ENCODE measurements at places on chromosomes 4 and X.

GRCh38 chr4:39544580-39545315 is 17.5 kb upstream of the UGDH start:
- no peak for DNase-seq

GRCh38 chrX:107522901-107523300 is 73.4 kb downstream of the FRMPD3 start:
- DNase-seq = no peak

- DNase-seq = no peak
Observed at GRCh38 chrX:133888984-133889383, 96.4 kb downstream of the GPC3 start.

DNA sequence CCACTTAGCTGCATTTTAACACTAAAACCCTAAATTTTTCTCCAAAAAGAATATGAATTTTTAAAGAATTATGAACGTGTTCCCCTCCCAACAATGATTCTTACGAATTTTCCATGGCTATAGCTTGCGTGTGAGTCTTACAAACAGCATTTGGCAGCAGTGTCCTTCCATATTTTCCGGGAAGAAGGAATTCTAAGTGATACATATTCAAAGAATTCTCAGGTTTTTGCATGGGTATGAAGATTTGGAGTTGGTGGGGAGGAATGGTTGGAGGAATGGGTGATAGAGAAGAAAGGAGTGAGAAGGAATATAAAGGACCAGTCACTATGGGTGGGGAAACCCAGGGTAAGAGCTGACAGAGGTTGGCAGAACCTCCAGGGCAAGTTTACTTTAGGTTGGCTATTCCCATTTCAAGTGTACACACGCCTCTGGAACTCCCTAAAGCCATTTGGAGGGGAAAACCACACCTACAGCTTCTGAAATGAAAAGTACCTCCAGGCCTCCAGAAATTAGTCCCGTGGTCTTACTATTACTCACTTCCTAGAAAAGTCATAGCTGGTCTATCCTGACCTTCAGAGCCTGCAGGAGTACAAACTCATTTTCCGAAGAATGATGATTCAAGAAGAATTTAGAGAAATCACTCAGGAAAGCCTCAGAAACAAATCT is 420.8 kb upstream of the DIPK2B start:
- DNase-seq = no peak

- no peak for DNase-seq
Observed at GRCh38 chr4:24843096-24843495, 47.7 kb downstream of the SOD3 start.

DNA sequence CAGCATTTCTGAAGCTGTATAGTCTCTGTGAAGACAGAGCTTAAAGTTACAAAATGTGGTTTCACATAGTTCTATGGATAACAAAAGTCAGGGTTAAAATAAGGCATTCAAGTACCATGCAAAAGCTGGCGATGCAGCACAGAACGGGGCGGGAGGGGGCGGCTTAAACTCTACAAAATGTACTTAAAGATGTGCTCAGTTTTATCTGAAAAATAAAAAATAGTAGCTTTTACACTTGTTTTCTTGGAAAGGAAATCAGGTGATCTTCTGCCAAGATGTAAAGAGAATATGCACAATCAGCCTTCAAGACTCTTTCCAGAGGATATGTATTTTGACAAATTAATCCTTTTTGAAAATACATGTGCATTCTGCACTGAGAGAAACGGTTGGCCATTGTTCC is 301.7 kb upstream of the EMCN start:
- DNase-seq = no peak

- no peak for DNase-seq
Observed at GRCh38 chr4:169052594-169052945, 42.5 kb upstream of the CBR4 start.

- no peak for DNase-seq
Observed at GRCh38 chr4:83115656-83116285, 1.2 kb upstream of the PLAC8 start.

DNA sequence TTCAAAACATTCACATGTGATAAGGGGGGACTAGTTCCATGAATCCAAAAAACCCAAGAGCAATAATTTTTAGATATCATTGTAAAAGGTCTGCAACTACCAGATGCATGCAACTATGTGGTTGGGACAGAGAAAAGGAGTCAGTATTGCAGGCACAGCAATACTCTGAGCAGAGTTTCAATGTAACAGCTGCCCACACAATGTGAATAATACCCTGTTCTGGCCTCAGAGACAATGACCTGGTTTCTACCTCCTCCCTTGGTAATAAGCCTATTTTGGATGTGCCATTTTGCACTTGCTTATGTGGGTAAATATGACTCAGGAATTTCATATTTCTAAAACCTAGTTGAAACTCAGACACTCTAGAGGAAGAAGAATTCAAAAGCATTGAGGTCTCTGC is 194.8 kb upstream of the RASGEF1B start:
- no peak for DNase-seq

DNA sequence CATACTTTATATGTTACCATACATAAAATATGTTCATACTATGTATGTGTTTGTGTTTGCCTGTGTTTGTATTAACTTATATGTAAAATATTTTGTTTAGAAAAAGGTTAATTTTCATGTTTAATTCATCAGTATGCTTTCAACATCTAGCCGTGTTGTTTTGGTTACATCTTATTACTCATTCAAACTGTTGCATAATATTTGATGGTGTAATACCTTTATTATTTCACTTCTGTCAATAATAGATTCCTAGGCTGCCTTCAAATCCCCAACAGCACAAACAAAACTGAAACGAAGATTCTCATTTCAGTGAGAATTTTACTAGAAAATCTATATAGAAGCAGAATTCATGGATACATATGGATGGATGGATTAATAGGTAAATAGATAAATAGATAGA is 462.3 kb upstream of the ADGRL3 start:
- no peak for DNase-seq

DNA sequence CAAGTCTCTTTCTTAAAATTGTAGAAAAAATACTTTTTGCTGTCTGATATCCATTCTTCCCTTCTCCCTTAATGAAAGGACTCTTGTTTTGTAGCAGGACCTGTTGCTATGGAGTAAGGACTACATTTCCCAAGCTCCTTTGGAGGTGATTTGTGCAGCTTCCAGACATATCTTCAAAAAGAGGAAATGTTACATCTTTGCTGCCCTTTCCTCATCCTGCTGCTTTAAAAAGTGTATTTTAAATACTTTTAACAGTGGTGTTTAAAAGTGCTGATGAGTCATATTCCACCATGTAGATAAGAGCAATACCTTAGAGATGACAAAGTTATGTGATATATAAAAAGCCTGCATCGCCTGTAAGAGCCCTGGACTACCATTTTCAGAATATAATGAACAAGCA is 98.7 kb downstream of the CFAP299 start:
- DNase-seq = no peak

DNA sequence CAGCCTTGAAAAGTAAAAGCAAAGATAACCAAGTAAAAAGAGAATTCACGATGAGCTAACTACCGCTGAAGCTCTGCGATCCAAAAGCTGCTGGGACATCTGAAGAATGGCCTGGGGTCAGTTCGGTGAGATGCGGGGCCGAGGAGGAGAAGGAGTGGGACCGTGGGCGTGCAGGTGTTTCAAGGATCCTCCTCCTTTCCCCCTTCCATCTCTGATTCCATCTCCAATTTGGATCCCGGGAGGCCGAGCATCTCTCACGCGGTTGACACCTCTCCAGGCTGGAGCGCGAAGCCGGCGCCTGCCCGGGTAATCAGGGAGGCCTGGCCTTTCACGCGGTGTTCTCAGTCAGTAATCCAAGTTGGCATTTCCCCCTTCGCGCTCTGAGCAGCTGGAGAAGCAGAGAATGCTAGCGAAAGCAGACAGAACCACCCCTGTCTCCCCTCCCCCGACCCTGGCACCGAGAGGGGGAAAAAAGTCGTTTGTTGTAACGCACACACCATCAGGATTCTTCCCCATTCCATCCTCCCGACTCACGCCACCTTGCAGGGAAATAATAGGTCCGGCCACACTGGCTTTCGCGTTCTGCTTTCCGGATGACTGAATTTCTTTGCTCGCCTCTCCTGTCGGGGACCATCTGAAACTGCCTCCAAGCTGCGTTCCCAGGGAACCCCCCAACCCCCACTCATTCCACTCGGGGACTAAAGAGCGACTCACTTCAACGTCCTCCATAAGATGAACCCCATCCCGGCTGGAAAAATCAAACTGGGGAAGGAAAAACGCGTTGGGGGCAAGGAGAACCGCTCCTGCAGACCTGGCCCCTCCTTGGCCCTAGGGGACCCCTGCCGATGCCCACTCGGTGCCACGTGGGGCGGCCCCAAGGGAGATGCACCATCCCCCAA is 6.5 kb downstream of the NEUROG2 start:
- DNase-seq = no peak

GRCh38 chr4:168527560-168527959 is 30.7 kb downstream of the PALLD start:
- DNase-seq = no peak

GRCh38 chrX:132452911-132453550 is 35.8 kb downstream of the MBNL3 start:
- no peak for DNase-seq

DNA sequence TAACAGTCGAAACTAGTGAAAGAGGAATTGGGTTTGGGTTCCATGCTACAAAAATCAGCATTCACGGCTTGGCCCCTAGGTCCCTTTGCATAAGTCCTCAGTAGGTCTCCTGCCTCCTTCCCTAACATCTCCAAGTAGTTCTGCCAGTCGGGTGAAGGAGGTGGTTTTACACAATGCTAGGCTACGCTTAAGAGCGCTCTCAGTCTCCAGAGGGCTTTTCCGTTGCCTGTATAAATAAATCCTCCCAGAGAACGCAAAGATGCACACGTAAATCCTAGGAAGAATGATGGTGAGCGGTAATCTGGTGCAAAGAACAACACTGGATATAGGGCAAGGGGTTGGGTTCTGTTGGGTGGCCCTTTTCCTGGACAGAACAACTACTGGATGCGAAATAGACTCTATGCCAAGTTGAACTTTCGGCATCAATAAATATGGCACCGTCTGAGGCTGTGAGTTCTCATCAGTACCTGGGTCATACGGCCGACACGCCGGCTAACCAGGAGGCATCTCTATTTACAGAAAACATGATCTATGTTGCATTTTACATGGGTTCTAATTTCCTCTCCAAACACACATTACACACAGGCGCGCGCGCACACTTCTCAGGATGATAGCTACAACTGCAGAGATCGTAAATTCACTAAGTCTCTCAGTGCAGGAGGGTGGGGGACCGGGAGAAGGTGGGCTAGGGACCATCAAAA is 1.3 kb downstream of the CAMK2D start:
- DNase-seq = no peak

DNA sequence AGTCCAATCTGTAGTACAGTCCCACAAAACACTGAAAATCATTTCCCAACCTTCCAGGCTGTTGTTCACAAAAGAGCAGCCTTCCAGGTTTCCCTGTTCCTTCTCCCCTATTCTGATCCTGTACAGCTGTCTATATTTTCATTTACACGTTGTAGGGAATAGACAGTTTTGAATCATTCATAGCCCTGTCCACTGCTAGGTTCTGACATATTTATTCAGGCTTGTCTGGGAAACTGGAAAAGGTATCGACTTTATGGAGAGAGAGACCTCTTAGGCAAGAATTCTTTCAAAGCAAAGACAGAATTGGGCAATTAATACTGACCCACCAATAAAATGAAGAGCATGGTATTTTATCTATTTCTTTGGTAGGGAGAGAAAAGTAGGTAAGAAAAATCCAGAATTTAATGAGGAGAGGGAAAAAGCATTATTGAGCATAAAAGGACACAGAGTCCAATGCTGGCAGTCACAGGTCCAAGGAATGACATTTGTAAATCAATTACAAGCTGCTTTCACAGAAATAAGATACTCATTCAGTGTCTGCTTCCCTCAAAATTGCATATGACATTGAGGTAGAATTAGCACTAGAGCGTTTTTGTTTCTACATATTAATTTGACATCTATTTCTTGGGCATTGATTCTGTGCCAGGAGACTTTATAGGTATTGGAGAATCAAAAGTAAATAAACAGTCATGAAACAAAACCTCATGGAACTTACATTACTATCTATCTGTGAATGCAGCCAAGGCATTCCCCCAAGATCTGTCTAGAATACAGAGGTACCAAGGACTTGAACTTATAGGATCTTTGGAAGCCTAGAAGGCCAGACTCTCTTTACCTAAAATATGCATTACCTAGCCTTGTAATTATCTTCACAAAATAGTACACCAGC is 127.2 kb downstream of the CAMK2D start:
- no peak for DNase-seq

- no peak for DNase-seq
Observed at GRCh38 chrX:69133921-69134542, 31.2 kb downstream of the PJA1 start.

GRCh38 chr4:158823461-158823873 is 54.6 kb downstream of the FNIP2 start:
- DNase-seq = no peak

GRCh38 chr4:165301833-165302232 is 25.6 kb upstream of the MSMO1 start:
- no peak for DNase-seq

DNA sequence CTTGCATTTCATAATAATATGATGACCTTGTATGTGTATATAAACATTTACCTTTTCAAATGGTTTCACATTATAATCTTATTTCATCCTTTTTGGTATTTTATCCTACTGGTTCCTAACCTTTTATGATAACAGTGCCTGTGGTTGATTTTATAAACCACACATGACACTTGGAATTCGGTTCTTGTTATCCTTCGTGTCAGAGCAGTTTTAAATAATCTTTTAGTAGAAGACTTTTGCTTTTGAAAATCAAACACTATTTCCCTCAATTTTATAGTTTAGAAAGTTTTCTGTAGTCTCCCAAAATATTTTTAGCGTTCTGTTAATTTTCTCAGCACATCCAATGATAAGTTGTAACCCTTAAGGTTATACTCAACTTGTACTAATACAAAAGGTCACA is 676.8 kb downstream of the RAPGEF2 start:
- DNase-seq = no peak

DNA sequence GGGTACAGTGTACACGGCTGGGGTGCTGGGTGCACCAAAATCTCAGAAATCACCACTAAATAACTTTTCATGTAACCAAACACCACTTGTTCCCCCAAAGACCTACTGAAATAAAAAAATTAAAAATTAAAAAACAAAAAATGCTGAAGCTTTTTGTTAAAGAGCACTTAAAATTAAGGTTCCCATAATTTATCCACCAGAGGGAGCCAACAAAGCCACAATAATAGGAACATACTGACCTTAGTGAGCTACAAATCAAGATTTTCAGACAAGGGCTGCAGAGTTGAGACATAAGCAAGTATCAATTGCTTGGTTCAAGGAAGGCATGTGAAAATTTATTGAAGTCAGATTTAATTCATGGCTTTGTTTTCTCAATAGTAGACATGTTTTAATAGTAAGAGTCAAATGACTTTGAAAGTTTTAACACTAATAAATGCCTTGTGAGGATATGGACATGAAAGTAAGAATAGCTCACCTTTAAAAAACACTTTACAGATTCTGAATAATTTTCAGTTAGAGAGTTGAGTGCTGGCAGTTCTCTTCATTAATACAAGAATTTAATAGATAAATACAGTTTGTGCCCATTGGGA is 43.0 kb upstream of the SCOC start:
- no peak for DNase-seq

DNA sequence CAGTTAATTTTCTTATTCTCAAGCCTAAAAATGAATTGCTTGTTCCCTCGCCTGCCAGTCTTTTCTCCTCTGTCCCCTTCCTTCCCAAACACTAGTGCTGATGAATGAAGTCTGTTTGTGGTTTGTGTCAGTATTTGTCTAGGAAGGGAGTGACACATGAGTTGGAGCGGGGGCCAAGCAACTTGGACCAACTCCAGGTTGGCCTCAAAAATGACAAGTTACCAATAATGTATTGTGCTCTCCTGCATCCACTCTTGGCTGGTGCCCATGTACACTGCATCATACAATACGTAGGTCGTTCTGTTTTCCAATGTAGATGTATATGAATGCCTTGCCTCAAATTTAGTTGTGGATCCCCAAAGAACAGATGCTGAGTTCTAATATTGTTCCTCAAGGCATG is 223.0 kb upstream of the GPC4 start:
- no peak for DNase-seq
